ENCODE measurements at places on chromosomes 5 and 9.

GRCh38 chr5:168706655-168707069 lies 127.5 kb upstream of the PANK3 start:
- no peak for DNase-seq

DNA sequence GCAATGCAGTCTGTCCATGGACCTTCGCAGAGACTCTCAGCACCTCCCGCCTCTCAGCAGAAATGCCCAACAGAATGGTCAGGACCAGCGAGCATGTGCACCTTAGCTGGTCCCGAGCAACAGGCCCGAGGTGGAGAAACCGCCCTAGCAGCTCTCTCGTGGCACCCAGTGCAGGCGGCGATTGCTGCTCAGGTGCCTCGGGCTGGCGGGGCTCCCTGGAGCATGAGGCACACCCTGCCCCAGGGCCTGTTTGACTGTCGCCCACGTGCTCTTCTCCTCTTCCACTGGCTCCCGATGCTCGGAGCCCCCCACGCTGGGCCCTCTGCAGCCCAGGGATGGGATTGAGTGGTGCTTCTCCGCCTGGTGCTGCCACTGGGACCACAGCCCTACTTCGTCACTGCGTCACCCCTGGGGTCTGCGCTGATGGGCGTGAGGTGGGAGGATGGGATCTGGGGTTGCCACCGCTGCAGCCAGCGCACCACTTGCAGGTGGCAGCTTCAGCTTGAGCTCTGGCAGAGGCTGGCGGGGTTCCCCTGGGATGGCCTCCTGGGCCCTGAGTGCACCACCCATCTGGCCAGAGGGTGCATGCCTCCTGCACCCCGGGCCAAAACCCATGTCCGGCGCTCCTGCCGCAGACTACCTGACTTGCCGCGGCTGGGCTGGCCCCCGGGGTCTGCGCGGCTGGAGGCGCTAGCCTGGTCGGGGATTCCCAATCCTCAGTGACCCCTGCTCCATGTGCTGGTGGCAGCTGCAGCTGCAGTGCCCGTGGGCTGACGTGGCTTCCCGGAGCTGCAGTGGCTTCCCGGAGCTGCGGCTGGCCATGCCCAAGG lies 244.2 kb downstream of the FOXD4L6 start:
- DNase-seq, result no peak

GRCh38 chr5:78547731-78548615 lies 100.6 kb downstream of the LHFPL2 start:
- no peak for DNase-seq

DNA sequence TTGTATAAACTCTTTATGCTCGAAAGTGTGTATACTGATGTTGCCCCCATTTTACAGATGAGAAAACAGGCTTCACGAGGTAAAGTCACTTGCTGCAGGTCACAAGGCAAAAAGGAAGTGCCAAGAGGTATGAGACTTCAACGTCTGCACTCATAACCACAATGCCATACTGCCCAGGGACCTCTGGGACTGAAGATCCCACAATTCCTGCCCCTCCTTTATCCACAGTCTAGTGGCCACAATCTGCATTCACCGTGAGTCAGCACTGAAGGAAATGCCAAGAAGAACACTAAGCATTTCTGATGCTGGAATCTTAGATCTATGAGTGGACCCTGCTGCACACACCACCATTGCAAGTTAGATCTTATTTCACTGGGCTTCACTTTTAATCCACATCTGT lies 37.3 kb downstream of the MED27 start:
- DNase-seq, result peak; percentile 50

- DNase-seq, result peak; percentile 99
Measured at GRCh38 chr5:93359296-93359959, 221.6 kb downstream of the NR2F1-AS1 start.

GRCh38 chr9:93187047-93187446 lies 3.1 kb downstream of the WNK2 start:
- no peak for DNase-seq

- DNase-seq, result no peak
Measured at GRCh38 chr9:37917313-37917731, 13.4 kb upstream of the SLC25A51 start.

DNA sequence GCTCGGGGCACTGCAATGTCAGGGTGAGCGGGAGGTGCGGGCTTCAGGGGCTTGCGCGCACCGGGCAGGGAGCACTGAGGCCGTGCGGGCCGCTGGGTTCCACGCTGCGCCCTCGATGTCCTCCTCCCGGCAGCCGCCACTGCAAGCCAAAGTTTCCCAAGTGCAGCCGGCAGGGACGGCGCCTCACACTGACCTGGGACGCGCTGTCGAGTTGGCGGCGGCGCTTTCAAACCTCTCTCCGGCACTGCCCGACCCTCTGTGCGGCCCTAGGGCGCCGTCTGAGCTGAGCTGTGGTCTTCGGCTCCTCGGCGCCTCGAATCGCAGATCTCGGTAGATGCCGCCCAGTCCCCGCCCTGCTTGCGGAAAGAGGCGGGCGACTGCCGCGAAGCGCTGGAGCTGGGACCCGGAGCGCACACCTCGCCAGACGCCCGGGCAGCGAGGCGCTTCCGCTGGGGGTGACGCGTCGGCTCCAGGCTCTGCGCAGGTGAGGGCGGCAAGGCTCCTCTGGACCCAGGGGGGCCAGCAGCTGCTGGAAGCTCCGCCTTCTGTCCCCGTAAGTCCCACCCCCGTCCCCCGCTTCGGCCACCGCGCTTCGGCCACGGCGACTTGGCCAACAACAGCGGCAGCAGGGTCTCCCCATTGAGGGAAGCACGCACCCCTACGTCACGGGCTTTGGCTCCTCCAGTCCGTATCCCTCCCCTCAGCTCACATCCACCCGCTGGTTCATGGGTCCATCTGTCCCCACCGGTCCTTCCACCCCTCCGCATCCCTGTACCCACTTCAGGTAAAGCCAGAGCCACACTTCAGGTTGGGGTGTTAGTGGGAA lies at the start of gene ANKRD34B:
Gene ANKRD34B (minus strand): TSS at position 320 of the 826 bp plus-strand sequence. CDS start 10,261 bp downstream, outside the sequence.
- DNase-seq, result no peak

GRCh38 chr9:69485466-69485865 lies 160.5 kb downstream of the ENTREP1 start:
- no peak for DNase-seq

GRCh38 chr9:87425202-87425601 lies 72.5 kb upstream of the DAPK1 start:
- DNase-seq, result no peak

- DNase-seq, result no peak
Measured at GRCh38 chr9:110088099-110088498, 119.9 kb downstream of the C9orf152 start.

GRCh38 chr9:69174616-69175463 lies 763 bp downstream of the TJP2 start:
- DNase-seq, result peak; percentile 60

GRCh38 chr5:83414601-83415000 lies 56.9 kb upstream of the VCAN start:
- DNase-seq, result no peak

DNA sequence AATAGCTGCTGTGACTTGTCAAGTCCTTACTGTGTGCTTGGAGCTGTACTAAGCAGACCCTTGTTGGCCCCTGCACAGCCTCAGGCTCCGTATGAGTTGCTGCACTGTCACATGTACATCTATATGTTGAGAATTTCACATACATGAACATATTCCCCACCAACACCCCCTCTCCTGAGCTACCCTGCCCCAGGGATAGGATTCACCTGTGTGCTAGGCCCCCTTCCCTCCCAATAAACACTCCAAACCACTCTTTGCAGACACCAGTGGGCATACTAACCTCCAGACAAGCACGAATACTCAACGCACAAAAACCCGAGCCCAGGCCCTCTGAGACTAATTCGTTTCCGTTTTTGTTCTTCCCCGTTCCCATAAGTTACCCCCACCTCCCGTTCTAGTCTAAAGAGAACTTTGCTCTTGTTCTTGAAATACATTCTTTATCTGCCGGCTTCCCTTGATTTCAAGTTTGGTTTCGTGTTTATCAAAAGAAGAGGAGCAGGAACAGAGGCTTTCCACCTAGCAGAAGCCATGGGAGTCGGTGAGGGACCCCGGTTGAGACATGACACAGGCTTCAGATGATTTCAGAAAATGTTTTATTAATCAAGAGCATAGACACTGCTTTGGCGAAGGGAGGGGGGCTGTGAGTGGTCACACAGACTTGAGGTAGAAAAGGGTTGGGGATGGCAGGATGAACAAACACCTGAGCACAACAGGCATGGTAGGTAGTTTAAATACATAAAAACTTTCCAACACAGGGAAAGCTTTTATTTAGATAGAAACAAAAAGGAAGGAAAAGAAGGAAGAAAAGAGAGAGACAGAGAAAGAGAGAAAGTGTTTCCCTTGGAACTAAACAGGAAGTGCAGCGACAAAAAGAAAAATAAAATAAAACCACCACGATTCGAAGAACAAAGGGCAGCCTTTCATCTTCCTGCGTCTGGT lies 3.4 kb downstream of the HAND1 start:
- DNase-seq, result no peak

DNA sequence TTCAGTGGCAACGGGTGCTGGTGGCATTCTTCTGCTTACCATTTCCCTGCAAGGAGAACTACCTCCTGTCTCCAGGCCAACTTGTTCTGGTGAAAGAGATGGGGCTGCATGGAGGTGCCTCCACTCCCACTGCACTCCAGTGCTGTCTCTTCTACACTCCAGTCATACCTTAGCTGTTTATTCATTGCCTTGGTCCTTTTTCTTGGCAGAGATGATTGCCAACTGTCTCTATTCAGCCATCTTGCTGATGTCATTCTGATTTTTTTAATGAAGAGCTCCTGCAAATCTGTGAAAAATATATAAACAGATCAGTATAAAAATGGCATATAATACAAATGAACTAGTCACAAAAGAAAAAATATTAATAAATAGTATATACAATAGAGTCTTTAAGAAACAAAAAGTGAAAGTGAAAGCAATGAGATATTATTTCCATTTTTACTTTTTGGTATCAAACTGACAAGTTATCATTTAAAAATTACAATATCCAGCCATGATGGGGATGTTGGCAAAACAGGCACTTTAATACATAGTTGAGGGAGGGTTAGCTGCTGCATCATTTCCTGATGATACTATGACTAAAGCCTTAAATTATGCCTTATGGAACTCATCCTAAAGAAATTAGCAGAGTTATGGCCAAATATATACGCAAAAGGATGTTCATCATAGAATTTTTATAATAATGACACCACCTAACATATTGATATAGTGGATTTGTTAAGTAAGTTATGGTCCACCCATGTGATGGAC lies 109.4 kb downstream of the CARTPT start:
- DNase-seq, result no peak

GRCh38 chr9:133460405-133461175 lies 812 bp downstream of the CACFD1 start:
- no peak for DNase-seq

GRCh38 chr5:112109331-112110007 lies 309.6 kb downstream of the EPB41L4A start:
- no peak for DNase-seq

DNA sequence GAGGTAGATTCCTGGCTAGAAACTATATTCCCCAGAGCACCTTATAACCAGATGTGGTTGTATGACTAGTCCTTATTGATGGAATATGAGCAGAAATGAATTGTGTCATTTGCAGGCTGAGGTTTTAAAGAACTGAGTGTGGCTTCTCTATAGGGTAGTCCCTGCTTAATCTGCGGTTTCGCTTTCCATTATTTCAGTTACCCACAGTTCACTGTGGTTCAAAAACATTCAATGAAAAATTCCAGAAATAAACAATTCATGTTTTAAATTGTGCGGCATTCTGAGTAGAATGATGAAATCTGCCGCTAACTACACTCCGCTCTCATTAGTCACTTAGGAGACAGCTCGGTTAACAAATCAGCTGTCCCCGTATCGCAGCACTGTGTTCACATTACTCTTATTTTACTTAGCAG lies 65.1 kb downstream of the ANKRD55 start:
- DNase-seq, result no peak

DNA sequence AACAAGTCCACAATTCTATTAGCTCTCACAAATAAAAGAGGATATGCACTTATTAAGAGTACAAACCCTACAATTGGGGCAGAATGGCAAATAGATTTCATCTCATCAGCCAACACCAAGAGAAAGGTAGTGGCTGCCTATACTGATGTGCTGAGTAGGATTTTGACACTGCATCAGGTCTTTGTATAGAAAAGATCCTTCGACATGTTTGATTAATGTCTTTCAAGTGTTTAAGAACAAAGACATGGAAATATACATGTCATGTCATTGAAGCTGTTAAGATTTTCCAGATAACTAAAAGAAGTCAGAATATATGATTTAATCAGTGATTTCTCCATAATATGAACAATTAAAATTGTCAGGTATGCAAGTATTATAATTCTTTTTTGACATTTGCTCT lies 238.7 kb upstream of the GRAMD2B start:
- DNase-seq, result no peak

GRCh38 chr9:123353984-123354591 lies 1.9 kb upstream of the CRB2 start:
- DNase-seq, result no peak

DNA sequence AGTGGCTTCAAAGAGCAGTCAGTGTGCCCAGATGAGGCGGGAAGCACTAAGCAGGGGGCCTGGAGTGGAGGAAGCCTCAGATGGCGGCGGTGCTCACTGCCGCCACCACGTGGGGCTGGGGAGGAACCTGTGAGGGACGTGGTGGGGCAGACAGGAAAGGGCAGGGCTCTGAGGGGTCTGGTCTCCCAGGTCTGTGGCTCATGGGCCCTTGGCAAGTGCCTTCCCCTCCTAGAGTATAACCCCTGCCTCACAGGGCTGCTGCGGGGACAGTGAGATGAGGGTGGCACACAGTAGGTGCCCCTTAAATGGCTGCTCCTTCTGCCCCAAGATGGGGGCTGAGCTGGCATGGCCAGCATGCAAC lies 26.6 kb downstream of the NR5A1 start:
- no peak for DNase-seq

GRCh38 chr5:119280380-119280779 lies 75.4 kb upstream of the TNFAIP8 start:
- no peak for DNase-seq

- DNase-seq, result no peak
Measured at GRCh38 chr9:110058304-110058953, 149.5 kb downstream of the C9orf152 start.

GRCh38 chr5:172806897-172807672 lies 27.0 kb upstream of the ERGIC1 start:
- peak; percentile 74 for DNase-seq

DNA sequence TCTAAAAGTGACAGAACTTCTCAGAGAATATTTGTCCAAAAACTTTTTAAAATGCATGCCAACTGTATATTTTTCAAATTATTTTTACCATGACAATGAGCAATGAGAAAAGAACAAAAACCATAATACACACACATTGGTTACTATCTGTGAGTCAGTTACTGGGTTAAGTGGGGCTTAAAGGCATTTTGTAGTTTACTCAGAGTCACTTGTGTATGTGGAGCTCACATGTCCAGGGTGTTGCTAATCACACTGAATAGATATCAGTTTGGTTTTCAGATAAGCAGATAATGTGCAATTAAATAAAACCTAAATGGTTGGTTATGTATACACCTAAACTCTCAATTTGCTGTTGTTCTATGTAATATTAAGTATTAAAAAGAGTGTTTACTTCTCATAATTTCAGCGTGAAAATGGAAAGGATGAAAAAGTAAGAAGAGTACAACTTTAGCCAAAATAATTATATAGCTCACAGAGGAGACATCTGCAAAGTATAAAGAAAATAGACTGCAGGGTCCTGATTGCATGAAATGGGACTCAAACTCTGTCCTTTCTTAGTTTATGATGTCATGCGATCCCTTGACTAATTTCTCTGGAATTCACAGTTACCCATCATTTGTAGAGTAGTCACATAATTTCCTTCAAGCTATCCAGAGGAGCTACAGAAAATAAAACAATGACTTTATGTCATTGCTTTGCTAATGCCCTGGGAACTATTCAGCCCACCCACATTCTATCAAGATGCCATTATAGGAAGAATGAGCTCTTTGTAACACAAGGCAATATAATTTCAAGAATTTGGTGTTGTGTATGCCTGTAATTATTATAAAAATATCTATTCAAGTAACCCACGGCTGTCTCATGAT lies 388.0 kb upstream of the ZNF608 start:
- peak; percentile 24 for DNase-seq

Measured in pulmonary artery endothelial cell (primary cell).